ENCODE measurements at places on chromosomes 4 and X.

GRCh38 chr4:183788308-183788905, 116.7 kb upstream of the STOX2 start:
- no peak for DNase-seq

DNA sequence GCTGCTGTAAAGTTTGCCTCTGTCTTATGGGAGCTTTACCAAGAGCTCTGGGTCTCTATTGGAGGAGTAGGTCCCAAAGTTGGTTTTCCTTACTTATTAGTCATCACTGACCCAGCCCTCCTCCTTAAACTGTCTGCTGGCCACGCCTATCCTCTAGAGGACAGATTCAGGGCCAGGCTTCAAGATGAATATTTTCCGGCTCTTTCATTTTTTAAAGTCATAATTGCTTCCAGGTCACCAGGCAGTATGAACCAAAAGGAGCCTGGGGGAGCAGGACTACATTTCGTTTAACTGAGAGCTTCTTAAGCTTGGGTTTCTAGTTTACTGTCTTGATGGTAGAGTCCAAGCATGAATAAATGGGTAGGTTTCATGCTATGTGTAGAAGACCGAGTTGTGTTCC, 13.7 kb downstream of the BCORL1 start:
- peak; percentile 70 for DNase-seq

DNA sequence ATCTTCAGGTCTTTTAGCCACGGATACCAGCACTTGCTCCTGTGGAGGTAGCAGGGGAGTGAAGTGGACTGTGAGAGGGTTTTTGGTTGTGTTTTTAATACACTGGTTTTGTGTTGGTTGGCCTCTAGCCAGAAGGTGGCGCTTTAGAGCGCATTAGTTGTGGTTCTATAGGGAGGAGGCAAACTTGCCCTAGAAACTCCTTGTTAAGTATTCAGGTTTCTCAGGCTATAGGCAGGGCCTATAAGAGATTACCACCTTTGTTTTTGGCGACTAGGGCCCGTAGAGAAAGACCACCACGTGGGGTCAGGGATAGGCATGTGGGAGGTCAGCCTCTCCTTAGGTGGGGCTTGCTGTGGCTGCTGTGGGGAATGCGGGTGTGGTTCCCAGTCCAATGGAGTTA, 221.6 kb upstream of the SPANXN4 start:
- DNase-seq = no peak

DNA sequence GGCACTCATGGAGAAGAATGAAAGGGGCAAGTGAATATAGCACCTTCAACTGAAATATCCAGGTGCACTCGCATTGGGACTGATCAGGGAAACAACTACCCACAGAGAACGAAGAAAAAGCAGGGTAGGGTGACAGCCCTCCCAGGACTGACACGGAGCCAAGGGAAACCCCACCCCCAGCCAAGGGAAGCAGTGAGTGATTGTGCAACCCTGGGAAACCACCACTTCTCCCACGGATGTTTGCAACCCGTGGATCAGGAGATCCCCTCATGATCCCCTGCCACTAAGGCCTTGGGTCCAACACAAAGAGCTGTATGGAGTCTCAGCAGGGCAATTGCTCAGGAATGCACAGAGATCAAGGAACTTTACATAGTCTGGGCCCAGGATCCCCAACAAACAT, 158.5 kb upstream of the HCCS start:
- no peak for DNase-seq

GRCh38 chr4:42678512-42678911, 21.6 kb upstream of the ATP8A1 start:
- DNase-seq = no peak

DNA sequence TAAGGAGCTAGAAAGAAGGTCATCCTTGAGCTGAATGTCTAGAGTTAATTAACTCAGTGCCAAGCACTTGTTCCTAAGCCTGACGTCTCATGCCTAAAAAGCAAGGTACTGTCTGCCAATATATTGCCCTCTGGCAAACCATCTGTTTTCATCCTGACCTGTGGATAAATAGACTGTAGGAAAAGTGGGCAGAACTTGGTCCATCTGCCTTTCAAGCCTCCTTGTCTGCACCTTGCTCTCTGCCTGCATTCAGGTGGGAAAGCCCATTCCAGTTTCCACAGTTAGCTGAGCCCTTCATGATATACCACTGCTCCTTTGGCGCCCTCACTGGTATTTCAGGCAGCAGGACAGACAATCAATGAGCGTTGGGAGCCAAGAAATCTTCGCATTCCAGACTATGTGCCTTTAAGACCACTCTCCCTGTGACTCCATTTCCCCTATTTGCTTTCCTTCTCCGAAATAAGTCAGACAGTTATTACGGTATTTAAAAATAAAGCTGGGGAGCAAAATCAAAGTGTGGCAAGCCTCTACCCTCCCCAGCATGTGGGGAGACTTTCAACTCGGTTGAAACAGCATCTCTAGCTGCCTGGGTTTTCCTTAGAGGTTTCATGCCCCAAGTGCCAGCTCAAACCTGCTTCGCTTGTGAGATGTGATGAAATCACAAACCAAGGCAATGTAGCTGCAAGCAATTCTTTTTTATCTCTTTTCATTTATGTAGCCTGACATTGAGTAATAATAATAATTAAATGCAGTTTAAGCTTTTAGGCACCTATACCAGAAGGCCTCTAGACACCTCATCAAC, 2.5 kb upstream of the CCDC149 start:
- no peak for DNase-seq

GRCh38 chrX:39445336-39445735, 644.1 kb downstream of the MID1IP1 start:
- DNase-seq = no peak
